ENCODE measurements at places on chromosomes 3 and 15.

GRCh38 chr15:22228101-22228762 lies 147.9 kb downstream of the OR4M2 start:
- peak; percentile 6 for DNase-seq

- no peak for DNase-seq
Measured at GRCh38 chr3:179063945-179064560, 7.6 kb downstream of the ZMAT3 start.

- no peak for DNase-seq
Measured at GRCh38 chr3:177468331-177468730, 271.0 kb upstream of the TBL1XR1 start.

GRCh38 chr3:66144568-66145407 lies 76.0 kb upstream of the SLC25A26 start:
- DNase-seq = no peak

- no peak for DNase-seq
Measured at GRCh38 chr15:38602910-38603670, 38.5 kb upstream of the RASGRP1 start.

- no peak for DNase-seq
Measured at GRCh38 chr15:35691891-35692867, 146.2 kb upstream of the DPH6 start.

DNA sequence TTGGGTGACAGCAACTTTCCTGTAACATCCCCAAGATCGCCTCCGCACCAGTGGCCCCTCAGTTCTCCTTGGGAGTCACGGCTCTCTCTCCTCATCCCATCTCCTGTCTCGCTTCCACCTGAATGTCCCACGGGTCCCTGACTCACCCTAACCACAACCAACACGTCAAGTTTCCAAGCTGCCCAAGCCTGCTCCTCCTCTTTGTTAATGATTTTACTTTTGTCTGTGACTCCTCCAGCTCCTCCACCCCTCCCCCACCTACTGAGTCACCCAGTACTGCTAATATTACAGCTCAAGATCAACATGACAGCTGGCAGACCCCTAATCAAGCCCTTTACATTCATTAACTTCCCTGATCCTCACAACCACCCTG lies 39.3 kb downstream of the BDH1 start:
- no peak for DNase-seq

- DNase-seq = no peak
Measured at GRCh38 chr3:159401069-159401468, 587.6 kb upstream of the IL12A start.

- DNase-seq = no peak
Measured at GRCh38 chr3:94522488-94522887, 459.6 kb downstream of the NSUN3 start.

DNA sequence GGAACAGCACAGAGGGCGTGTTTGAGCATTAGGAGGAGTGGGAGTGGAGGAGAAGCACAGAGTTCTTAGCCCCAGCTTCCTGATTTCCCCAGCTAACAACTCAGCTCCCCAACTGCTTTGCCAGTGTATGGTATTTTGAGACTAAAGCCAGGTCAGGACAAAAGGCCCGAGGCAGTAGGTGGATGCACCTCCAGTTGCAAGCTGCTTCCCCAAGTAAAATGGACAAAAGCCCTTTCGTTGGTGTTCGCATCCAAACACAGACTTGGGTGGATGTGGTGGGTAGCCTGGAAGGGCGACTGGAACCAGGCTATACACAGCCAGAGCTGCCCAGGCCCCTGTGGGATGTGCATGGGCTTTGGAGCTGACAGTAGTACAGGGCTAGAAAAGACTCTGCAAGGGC lies 12.3 kb upstream of the EHD4 start:
- DNase-seq = no peak

All from activated CD4-positive, alpha-beta T cell treated with anti-CD3 and anti-CD28 coated beads for 1 hour (primary cell).